ENCODE measurements at places on chromosomes 11 and 22. TPM values are rescaled to one million over a fixed set of nuclear protein-coding genes. Genes with fewer than 3 reads are reported as not detected.
A peak's percentile ranks its signal among the peaks of the same experiment; 100 is the strongest.

The OR52N2 gene
- not detected for polyA plus RNA-seq

The SPON1 gene
- polyA plus RNA-seq: 71.8 TPM

The SCGB1A1 gene
- not detected for polyA plus RNA-seq

The TRIM64 gene
- polyA plus RNA-seq: not detected

The MYEOV gene
- 0.03 TPM for polyA plus RNA-seq

The STK33 gene
- 9.4 TPM for polyA plus RNA-seq

The REXO2 gene
- polyA plus RNA-seq: 52.6 TPM

The SMTNL1 gene
- polyA plus RNA-seq: 0.58 TPM

The SORL1 gene
- 31.0 TPM for polyA plus RNA-seq

The CNIH2 gene
- polyA plus RNA-seq: 8.0 TPM

- no peak for DNase-seq
These were observed 101.4 kb upstream of the ARHGAP42 start for GRCh38 chr11:100585728-100586127.

DNA sequence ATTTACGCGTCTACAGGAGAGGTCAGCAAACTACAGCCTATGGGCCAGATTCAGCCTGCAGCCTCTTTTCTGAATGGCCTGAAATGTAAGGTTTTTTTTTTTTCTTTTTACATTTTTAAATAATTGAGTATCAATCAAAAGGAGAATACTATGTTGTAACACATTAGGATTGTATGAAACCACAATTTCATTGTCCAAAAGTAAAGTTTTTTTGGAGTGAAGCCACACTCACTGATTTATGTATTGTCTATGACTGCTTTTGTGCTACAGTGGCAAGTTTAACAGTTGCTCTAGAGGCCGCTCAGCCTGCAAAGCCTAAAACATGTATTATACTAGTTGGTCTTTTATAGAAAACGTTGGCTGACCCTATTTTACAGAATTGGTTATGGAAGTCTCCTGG lies 923.2 kb downstream of the NTM start:
- DNase-seq: no peak

- DNase-seq: no peak
These were observed 23.4 kb downstream of the CELSR1 start for GRCh38 chr22:46513908-46514550.

GRCh38 chr11:22666325-22666687 lies at the start of gene GAS2:
Gene GAS2 (plus strand): TSS chr11:22666611. CDS start chr11:22674870, 8,259 bp downstream.
- peak; percentile 20 for DNase-seq

DNA sequence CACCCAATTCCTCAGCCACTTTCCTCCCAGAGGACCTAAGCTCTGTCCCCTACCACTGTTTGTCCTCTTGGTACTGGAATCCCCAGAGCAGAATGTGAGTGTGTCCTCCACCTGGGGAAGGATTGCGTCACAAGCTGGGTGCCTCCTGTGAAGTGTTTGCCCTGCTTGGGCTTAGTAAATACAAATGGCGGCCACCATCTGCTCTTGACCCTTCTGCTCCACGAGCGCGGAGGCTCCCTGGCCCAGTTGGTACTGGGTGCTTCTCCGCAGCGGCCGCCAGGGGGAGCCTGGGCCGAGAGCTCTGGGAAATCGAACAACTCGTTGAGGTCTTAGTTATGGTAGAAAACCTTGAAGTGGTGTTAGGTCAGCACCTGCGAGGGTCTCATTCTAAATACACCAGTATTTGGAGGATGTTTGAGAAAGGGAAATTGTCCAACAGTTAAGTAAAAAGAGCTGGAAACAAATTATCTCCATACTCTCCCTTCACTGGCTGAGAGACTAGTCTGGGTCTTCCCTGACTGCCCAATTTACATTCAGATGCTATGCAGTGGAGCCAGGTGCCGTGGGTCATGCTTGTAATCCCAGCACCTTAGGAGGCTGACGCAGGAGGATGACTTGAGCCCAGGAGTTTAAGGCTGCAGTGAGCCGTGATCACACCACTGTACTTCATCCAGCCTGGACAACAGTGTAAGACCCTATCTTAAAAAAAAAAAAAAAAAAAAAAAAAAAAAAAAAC lies 74.6 kb upstream of the TEAD1 start:
- peak; percentile 25 for DNase-seq

DNA sequence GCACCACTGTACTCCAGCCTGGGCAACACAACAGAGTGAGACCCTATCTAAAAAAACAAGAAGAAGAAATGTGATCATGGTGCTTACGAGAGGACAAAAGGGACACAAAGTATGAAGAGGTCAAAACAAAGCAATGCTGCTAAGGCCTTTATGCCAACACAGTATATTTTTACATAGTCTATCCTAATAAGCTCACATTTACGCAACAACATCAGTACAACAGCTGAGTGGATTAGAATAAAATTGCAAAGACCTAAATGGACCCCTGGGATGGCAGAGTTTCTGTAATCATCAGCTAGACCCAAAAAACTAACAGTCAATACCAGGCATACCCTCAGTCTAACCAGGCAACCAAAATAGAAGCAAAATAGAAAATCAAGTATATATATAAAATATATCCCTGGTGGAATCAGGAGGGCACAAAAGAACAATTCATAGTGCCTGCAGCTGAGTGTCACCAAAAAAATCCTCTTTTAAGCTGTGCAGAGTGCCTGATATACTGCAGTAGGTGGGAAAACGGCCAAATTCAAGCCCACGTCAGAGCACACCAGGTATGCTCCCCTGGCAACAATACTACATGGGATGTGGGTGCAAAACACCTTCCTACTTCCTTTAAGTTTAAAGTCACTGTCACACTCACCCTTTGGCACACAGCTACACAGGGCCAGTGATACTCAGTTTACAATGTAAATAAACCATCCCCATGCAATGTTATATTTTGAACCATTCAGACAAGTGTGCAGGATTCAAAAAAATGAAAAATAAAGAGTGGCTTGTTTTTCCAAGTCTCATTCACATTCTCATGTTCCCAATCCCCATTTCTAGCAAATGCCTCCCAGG lies 57.8 kb downstream of the RBFOX2 start:
- no peak for DNase-seq

- no peak for DNase-seq
These were observed 311.4 kb downstream of the NELL1 start for GRCh38 chr11:20980736-20981135.

DNA sequence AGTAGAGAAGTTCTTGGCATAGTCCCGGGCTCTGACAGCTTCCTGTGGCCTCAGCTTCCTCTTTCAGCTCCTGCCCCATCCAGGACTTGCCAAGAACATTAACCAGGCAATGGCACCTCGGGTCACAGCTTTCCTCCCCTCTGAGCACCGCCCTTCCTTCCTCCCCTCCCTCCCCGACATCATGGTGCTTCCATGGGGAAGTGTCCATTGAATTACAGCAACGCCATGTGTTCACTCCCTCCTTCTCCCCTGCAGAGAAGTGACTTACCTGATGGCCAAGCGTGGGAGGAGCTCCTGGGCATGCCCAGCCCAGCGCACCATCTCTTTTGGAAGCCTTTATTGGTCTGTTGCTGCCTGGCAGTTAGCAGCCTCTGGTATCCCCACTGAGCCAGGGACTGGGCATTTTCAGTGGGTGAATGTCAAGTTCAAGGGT lies 25.8 kb upstream of the DAGLA start:
- no peak for DNase-seq

GRCh38 chr22:32561163-32561562 lies 86.6 kb downstream of the FBXO7 start:
- no peak for DNase-seq

DNA sequence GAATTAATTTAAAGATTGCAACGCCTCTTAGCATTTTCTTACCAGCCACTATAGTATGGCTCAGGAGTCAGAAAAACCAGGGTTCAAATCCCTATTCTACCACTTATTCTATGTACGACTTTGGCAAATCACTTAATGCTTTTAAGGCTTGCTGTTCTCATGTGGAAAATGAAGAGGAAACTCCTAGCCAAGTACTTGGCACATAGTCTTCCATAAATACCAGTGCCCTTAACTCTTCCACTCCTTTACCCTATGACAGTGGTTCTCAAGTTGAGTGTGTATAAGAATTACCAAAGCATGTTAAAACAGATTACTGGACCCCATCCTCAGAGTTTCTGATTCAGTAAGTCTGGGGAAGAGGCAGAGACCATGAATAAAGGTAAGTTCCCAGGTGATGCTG lies 107.6 kb downstream of the RBFOX2 start:
- DNase-seq: no peak

DNA sequence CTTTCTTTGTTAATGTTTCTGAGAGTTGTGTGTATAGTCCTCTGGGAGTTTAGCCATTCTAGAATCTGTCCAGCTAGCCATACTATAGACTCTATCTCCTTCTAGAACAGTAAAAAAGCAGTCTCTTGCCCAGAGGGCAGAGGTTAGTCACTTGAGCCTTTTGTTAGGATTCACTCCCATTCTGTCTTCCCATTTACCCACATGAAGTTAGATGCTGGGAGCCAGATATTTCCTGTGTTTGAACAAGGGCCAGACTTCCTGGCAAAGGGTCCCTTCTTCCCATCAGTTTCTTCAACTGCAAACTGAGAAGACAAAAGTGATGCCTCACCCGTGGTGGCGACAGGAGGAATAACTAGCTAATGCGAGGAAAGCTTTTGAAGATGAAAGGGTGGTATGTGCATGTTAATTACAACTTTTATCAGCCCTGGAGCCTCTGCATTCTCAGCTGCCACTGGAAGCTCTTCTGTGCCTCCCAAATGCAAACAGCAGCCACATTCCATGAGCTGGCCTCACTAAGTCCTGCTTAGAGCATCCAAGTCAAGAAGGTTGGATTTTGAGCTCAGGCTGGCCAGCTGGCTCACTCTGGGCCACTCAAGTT lies 12.8 kb downstream of the CD44 start:
- DNase-seq: no peak

DNA sequence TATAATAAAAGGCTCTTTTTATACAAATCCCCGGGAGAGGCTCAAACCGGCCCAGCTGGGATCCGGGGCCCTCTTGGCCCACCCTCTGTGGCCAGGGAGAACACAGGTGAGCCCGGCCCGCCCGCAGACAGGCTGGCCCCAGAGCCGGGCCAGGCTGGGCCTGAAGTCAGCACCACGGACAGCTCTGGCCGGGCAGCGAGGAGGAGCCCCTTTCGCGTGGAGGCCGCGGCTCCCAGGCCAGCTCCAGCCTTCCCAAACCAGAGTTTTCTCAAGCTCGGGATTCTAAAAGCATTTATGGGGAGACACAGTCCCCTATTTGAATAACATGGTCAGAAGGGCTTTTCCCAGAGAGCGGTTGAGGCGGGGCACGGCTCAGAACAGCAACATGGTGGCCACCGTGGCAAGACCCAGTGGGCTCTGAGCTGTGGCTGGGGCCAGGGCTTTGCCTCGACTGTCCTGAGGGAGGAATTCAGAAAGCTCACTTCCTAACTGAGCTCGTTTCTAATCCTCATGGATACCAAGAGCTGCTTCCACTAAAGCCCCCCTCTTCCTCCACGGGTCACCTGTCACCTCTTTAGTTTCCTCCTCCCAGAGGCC lies 115.4 kb downstream of the BRD1 start:
- no peak for DNase-seq

GRCh38 chr22:28397306-28397705 lies 282.3 kb downstream of the TTC28 start:
- DNase-seq: no peak

- DNase-seq: no peak
These were observed 69.1 kb downstream of the SLC17A6 start for GRCh38 chr11:22407267-22407666.

- DNase-seq: peak; percentile 68
These were observed 1.5 kb downstream of the SLC43A1 start for GRCh38 chr11:57513911-57514537.

DNA sequence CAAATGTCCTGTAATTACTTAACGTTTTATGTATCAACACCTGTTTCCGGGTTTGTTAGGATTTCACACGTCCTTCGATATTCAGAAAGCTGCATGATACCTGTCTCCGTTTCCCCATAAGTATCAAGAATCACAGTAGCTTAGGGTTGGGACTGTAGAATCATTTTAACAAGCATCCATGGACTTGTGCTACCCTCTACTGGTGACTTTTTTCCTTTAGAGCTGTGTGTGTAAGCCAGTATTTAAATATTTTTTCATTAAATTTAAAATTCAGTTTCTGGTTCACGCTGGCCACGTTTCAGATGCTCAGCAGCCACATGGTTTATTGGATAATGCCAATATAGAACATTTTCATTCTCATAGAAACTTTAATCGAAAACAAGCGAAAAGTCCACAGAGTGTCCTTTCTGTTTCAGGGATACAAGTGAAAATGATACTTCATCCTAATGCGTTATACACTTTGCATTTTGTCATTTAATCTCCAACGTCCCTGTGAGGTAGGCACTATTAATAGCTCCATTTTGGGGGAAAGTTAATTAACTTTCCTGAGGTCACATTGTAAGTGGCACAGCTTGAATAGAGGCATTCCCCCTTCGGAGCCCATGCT lies 61.5 kb upstream of the SLC25A18 start:
- DNase-seq: peak; percentile 46

GRCh38 chr11:104191124-104191523 lies 27.2 kb upstream of the PDGFD start:
- DNase-seq: no peak

GRCh38 chr22:37589636-37590035 lies 9.7 kb upstream of the LGALS2 start:
- peak; percentile 71 for DNase-seq

DNA sequence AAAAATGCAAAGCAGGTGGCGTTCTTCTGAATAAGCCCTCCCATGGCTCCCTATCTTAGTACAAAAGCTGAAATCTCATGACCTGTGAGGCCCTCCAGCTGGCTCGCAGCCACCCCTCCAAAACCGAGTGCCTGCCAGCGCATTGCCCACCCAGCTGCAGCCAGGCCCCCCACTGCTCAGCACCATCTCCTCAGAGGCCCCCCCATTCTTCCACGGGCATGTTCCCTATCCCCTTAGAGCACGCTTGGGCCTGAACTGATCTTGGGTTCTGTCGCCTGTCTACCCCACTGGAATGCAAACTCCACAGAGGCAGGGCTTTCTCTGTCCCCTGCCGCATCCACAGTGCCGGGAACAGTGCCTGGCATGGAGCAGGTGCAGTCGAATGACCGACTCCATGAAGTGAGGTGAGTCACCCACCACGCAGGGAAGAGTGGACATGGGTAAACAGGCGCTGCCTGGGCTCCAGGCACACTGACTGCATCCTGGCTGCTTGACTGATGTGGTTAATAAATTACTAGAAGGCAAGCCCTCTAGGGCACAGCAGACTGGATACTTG lies 11.3 kb upstream of the EFCAB6 start:
- DNase-seq: no peak

Measured in large intestine (tissue), 12 donors.